ENCODE measurements at places on chromosomes 12 and 14. TPM values are rescaled to one million over a fixed set of nuclear protein-coding genes. Genes with fewer than 3 reads are reported as not detected.
A peak's percentile ranks its signal among the peaks of the same experiment; 100 is the strongest.

Gene DCP1B
- 39.4 TPM for total RNA-seq

Gene FAM90A1
- total RNA-seq = not detected

Gene BICDL1
- 1.3 TPM for total RNA-seq

Gene KERA
- not detected for total RNA-seq

Gene CISTR
- not detected for total RNA-seq

Gene E2F7
- total RNA-seq = not detected

Gene PDE6H
- 5.9 TPM for total RNA-seq

Gene CTDSP2
- total RNA-seq = 258 TPM

Gene GPRC5D
- total RNA-seq = not detected

Gene LRP1-AS
- total RNA-seq = not detected

Gene TTC7B
- total RNA-seq = 13.6 TPM

Gene HPD
- 10.5 TPM for total RNA-seq

Gene NOVA1
- total RNA-seq = 0.69 TPM

Gene RPS6KL1
- 2.0 TPM for total RNA-seq

Gene PLEKHD1
- 0.13 TPM for total RNA-seq

Gene CBLN3
- total RNA-seq = 18.2 TPM

Gene PTGDR
- not detected for total RNA-seq

Gene SEC23A
- 171 TPM for total RNA-seq

Gene KRT72
- not detected for total RNA-seq

Gene VDR
- 15.3 TPM for total RNA-seq

- DNase-seq = no peak
Observed at GRCh38 chr12:43038991-43039390, 449.4 kb upstream of the PRICKLE1 start.

DNA sequence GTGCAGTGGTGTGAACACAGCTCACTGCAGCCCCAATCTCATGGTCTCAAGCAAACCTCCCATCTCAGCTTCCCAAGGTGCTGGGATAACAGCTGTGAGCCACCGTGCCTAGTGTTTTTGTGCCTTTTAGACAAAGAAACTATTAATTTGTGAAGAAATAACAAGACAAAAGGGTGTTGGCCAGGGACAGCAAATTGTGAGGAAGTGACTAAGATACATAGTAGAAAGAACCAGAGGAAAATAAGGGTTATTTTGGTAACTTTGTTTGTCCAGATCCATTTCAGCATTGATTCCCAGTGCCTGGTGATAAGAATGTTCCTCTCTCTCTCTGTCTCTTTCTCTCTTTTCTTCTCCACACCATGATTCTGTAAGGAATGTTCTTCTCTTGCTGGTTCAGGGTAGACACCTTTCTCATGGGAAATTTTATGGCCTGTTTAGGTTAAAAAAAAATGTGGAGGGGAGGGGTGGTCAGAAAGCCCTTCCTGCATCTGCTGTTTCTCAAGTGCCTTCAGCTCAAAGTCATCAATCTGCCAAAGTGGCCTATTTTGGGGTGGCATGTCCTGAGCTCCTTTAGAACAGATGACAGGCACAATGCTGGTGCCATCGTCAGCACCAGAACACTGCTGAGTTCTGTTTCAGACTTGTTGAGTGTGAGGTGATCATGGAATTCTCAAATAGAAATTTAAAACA, 184.4 kb upstream of the EEA1 start:
- no peak for DNase-seq

DNA sequence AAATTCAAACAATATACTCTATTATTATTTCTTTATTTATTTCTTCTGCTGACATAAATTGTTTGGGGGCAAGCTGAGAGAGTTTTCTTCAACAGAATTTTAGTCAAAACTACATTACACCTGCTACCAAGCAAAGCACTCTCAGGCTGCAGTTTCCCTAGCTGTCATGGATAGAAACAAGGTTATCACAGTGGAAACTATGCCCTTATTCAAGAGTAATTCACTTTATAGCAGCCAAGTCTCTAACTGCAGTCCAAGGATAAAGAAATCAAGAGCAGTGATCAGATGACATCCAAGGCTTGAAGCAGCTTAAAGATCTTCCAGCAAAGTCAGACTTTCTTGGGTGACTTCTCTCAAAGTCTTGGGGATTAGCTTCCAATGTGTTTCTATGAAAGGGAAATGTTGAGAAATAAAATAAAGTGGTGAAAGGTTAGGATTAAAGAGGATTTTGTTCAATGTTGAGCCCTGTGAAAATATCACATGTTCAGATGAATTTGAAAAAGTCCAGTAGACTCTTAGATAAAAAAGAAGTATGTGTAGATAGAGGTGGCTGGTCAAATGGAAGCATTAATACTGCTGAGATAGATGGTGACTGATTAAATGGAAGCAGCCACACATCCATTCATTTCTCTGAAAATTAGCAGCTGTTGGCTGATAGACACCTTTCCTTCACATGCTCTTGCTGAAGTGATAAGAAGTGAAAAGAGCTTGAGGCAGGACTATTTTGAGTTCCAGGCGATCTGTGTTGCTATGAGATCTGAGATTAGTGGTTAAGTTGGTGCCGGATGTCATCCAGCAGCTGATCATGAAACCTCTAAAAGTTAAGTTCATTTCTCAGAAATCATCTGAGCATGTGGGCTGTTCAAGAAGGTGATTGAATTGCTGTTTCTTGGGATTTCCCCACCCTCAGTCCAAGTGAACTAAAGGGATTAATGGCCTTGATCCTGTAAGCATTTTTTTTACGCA, 257.8 kb upstream of the BTG1 start:
- DNase-seq = no peak

DNA sequence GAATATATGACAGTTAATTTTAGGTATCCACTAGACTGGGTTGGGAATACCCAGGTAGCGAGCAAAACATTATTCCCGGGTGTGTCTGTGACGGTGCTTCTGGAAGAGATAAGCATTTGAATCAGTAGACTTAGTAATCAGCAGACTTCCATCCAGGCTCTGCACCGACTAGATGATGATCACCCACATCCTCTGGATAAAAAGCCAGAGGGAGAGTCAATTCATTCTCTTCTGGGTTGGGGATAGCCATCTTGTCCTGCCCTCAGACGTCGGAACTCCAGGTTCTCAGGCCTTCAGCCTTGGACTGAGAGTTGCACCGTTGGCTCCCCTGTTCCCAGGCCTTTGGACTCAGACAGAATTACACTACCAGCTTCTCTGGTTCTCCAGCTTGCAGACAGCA, 168.0 kb downstream of the PHLDA1 start:
- DNase-seq = no peak

- DNase-seq = no peak
Observed at GRCh38 chr12:114834621-114835020, 150.6 kb upstream of the TBX3 start.

DNA sequence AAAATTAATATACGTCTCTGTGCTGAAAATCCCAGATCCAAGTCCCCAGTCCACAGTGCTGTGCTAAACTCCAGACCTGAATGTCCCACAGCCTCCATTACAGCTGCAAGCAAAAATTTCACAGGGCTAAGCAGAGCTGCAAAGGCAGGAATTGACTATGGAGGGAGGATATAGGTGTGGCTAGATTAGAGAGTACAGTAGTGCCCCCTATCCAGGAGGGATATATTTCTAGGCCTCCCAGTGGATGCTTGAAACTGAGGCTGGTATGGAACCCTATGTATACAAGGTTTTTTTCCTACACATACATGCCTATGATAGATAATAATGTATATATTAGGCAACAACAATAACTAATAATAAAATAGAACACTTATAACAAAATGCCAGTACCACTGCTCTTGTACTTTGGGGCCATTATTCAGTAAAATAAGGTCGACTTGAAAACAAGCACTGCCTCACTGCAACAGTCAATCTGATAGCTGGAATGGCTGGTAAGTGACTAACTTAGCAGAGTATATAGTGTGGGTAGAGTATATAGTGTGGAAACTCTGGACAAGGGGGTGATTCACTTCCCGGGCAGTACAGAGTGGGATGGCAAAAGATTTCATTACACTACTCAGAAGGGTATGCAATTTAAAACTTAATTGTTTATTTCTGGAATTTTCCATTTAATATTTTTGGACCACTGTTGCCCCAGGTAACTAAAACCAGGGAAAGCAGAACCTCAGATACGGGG, 82.7 kb downstream of the C14orf132 start:
- no peak for DNase-seq

- DNase-seq = peak; percentile 74
Observed at GRCh38 chr12:64181430-64182291, 40.4 kb downstream of the KICS2 start.

- DNase-seq = peak; percentile 40
Observed at GRCh38 chr12:110170535-110171185, 46.5 kb downstream of the IFT81 start.

- no peak for DNase-seq
Observed at GRCh38 chr12:92362785-92363184, 217.1 kb upstream of the BTG1 start.

DNA sequence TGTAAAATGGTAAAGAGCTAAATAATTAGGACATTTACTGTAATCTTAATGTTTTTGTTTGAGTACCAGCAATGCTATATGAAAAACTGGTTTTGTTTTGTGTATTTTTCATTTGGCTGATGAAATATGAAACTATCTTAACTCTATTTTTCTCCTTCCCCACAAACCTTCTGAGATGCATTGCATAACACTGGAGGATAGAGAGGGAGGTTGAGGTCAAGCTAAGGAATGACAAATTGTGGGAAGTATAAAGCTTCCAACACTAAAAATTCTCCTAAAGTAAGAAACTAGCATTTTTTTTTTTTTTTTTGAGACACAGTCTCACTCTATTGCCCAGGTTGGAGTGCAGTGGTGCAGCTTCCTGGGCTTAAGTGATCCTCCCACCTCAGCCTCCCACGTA, 31.5 kb upstream of the SRP54 start:
- DNase-seq = no peak

DNA sequence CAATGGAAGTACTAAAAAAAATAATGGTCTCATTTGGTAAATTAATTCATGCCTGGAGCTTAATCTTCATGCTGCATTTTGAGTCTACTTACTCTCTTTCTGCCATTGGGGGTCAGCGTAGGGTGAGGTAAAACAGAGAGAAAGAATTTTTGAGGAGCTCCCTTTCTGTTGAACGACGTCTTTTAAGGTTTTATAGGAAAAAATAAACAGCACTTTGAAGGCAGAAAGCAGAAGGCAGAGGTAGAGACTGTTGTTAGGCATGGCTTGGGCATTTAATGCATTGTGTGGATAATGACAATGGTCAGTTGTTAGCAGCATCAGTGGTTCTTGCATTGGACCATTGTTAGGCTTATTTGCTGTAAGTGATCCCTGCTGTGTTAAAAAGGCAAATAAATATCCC, 557.2 kb upstream of the STXBP6 start:
- DNase-seq = no peak

- no peak for DNase-seq
Observed at GRCh38 chr14:54844479-54844878, 58.1 kb downstream of the GCH1 start.

DNA sequence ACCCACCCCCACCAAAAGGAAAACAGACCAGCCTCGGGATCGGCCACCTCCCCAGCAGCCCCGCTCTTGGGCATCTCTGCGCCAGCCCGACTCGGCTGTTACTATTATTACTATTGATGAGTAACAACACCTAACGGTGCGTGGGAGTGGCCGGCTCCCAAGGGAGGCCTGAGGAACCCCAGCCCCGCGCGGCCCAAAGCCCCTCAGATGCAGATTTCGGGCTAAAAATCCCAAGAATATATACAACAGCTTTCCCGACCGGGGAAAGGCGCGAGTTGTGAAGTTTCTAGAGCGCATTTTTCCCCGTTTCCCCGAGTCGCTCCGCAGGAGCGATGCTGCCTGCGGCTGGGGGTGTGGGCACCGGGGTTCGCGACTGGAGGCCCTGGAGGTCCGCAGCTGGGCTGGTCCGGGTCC, 565 bp downstream of the NT5DC3 start:
- no peak for DNase-seq

DNA sequence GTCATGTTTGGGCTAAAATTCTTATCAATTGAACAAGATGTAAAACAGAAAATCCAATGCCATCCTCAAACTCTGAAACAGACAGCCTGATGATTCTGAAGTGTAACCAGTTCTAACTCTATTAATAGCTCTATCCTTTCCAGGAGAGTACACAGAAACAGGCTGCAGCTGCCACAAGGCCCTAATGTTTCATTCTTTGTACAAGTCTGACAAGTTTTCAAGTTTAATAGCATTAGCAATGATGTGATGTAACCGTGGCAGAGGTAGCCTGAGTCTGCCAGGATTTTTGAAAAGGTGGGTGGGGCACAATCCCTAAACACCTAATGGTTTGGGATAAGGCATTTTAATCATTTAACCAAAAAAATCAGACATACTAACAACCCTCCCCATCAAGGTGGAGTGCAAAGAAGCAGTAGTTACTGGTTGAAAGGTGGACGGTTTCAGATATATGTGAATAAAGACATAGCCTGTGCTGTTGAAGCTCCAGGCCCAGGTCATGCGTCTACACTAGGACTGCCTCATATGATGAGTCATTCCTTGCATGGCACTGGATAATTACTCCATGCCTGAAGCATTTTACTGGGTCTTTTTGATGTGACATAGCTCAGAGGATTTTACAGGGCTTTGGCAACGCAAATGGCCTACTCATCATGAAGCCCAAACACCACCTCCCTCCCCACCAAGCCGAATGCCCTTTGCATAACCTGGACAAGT, 145.1 kb upstream of the GRIP1 start:
- DNase-seq = no peak

GRCh38 chr12:52580496-52580895, 6.9 kb upstream of the KRT74 start:
- DNase-seq = no peak

GRCh38 chr12:111074559-111074958, 154.2 kb upstream of the MYL2 start:
- DNase-seq = no peak

- DNase-seq = peak; percentile 21
Observed at GRCh38 chr14:106518054-106518943, 991.9 kb downstream of the TMEM121 start.

GRCh38 chr12:77925536-77926108, 94.9 kb downstream of the NAV3 start:
- peak; percentile 88 for DNase-seq

DNA sequence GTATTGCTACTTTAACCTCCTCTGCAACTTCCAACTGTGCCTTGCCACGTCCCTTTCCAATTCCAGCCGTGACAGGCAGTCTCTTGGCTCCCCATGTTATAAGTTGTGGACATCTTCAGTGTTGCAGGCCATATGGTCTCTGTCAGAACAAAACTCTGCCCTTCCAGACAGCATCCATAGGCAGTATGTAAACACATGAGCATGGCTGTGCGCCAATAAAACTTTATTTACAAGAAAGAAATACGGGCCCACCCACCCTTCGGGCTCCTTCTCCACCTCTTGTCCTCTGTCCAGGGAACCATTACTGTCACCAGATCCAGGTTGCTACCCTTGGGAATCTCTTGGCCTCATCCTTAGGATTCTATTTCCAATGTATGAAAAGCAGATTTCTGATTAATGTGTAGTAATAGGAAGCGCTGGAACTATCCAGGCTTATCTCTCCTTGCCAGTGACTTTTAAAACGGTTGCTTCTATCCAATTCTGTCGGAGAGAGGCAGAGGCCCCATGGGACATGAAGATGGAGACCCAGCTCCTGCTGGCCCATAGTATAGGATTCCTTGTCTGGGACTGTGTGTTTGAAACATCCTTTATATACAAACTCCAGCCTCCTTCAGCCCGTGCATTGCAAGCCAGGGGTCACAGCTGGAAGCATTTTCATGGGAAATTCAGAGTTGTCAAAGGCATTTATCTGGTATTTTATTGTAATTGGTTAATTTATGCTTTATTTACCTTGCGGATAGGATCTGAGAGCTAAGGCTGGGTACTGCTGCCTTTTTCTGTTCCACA, 114.4 kb downstream of the ZNF664 start:
- DNase-seq = no peak

GRCh38 chr12:87136330-87136976, 880.3 kb upstream of the MGAT4C start:
- DNase-seq = no peak

GRCh38 chr14:19918553-19919264, 1.7 kb upstream of the OR4K5 start:
- DNase-seq = no peak

GRCh38 chr14:94665121-94665520, 52.9 kb downstream of the SERPINA3 start:
- DNase-seq = no peak

Measured in adrenal gland (tissue), 19 donors.